ENCODE measurements at places on chromosomes 3 and 15.

- no peak for DNase-seq
Measured at GRCh38 chr3:25558796-25559195, 105.9 kb downstream of the TOP2B start.

- DNase-seq = no peak
Measured at GRCh38 chr3:112321867-112322652, 10.9 kb upstream of the CD200 start.

GRCh38 chr3:112681822-112682325 lies 40.9 kb upstream of the CCDC80 start:
- no peak for DNase-seq

- DNase-seq = no peak
Measured at GRCh38 chr3:49182682-49183081, 11.3 kb downstream of the KLHDC8B start.

GRCh38 chr15:80527406-80527805 lies 123.2 kb downstream of the ARNT2 start:
- no peak for DNase-seq

GRCh38 chr3:174440253-174440701 lies 418.9 kb upstream of the NAALADL2 start:
- no peak for DNase-seq

GRCh38 chr3:88059380-88060170 lies 520 bp downstream of the ZNF654 start:
- DNase-seq = no peak

DNA sequence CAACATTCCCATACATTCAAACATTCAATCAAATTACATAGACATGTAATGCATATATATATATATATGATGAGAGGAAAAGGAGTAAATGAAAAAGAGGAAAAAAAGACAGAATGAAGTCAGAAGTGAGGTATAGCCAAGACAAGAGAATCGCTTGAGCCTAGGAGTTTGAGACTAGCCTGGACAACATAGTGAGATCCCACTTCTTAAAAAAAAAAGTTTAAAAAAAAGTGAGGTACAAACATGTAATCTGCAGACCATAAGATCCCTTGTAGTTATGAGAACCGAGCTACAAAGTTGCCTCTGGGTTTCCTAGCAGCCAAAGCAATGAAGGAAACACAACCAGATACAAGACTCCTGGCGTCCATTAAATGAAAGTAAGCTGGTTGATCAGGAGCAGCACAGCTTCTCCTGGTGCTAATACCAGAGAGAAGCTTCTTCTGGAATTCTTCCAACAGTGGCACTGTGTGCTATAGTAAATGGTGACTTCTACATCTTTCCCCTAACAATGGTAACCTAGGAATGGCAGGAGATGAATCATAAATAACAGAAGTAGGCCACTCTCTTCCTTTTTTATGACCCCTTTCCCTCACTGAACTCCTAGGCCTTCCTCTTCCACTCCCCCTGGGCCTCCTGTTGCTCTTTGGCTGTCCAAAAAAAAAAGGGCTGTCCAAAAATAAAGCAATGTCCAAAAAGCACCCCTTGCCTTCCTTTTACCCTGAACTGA lies 3.5 kb downstream of the KCNMB3 start:
- DNase-seq = no peak

DNA sequence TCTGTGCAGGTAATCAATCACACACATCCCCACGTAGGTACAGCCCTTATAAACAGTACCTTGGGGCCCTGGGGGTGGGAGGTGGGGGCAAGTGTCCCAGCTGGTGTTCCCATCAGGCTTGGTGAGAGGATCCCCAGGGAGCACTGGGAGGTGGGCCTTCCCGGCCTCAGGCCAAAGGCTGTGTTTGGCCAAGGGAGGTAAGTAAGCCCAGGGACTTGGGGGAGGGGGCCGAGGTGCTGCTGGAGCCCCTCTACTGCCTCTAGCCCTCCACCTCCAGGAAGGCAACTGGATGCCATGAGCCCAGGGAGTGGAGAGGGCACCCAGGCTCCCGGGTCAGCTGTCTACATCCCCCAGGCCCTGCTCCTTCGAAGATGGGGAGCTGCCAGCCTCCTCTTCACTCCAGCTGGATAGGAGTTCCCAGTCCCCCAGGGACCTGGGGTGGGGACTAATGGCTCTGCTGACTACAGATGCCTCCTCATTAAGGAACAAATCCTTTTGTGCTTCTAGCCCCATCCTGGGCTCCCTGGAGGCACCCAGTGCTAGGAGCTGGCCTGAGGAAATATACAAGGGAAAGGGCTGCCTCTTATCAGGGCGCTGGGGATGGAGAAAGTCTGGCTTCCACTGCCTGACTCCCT lies 33.1 kb downstream of the RNU5B-1 start:
- DNase-seq = no peak

DNA sequence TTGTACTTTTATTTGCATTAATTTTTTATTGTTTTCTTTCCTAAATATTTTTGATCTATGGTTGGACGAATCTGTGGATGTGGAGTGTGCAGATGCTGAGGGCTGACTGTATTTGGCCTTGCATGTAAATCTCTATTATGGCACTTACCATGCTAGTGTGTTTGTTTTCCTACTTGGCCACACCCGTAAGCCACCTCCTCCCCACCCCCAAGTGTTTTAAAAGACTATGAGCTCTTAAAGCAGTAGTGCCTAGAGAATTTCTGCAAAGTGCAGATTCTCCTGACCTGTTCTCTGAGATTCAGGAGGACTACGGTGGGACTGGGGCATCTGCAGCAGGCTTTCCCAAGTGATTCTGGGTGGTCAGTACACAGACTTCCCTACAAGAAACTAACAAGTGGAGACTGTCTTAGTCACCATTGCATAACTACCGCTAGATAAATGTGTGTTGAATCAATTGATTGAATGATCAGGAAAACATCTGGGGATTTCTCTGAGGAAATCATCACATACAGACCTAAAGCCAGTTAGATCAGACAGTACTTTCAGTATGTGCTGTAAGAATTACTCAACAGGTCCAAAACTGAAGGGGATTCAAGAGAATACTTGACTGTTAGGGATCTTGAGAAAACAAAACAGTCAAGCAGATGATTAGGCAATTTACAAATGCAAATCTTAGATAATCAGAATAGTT lies 6.2 kb upstream of the TIPARP start:
- peak; percentile 27 for DNase-seq

DNA sequence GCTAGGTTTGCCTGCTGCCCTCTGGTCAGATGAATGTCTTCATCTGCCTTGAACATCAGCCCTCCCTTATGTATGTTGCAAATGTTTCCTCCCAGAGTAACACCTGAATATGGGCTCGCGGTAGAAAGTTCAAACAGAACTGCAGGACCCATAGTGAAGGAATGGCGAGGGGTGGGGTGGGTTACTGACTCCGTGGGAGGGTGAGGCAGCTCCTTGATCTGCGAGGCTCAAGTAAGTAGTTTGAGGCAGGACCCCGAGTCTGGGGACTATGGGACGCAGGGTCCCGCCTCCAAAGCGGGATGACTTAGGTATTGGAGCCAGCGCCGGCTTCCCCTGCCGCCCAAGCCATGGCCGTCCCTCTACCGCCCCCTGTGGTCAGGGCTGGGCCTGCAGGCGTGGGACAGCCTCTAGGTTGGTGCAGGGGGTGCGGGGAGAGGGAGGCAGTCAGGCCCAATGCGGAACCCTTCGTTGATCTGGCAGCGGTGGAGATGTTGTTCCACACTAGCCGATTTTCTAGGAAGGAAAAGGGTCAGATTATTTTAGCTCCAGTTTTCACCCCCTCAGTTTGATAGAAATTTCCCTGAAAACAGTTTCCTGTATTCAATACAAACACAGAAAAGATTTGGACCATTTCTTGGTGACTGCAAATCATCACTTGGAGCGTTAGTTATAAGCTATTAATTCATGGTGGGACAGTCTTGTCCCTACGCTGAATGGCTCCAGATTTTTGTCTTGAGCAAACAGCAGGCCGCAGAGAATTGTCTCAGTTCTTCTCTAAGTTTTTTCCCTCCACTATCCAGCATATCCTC lies 72.3 kb downstream of the CORO2B start:
- DNase-seq = no peak

GRCh38 chr3:55000546-55000945 lies 72.7 kb upstream of the LRTM1 start:
- DNase-seq = no peak

DNA sequence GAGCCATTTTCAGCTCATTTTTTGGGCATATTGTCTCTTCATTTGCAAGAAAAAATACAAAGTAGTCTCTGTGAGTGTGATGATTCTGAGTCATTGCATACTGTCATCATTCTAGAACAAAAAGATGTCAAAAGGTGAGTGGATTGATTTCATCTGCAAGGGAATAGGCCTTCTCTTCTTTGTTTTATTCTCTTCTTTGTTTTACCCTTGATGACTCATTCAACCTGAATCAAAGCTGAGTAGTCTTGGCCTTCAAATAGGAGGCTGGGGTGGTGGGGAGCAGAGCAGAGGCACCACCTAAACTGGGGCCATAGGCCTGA lies 25.4 kb downstream of the CYP19A1 start:
- DNase-seq = no peak

GRCh38 chr3:116040152-116040551 lies 405.1 kb downstream of the LSAMP start:
- no peak for DNase-seq

DNA sequence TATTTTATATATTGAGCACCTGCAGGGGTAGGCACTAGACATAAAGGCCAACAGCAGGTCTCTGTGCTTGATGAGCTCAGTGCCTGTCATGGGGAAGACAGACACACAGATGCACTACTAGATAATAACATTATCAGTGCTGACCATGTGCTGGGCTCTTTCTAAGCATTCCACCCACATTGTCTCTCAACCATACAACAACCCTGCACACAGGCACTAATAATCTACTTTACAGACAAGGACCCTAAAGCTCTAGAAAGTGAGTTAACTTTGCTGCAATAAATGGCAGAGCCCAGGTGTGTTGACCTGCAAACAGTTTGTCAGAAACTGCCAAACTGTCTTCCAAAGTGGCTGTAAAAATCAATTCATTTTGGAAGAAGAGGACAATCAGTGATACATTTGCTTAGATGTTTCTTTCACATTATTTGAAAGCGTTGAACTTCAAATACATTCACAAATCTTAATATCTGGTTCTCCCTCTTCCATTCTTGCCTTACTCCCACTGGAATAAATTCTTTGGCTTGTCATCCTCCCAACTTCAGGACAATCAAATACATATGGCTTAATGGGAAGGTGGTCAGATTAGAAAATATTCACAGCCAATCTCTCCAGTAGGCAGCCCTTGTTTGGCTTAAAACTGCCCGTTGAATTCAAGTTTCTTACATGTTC lies 11.0 kb upstream of the PP2D1 start:
- no peak for DNase-seq

GRCh38 chr15:99103279-99103678 lies 1.6 kb upstream of the SYNM start:
- no peak for DNase-seq

DNA sequence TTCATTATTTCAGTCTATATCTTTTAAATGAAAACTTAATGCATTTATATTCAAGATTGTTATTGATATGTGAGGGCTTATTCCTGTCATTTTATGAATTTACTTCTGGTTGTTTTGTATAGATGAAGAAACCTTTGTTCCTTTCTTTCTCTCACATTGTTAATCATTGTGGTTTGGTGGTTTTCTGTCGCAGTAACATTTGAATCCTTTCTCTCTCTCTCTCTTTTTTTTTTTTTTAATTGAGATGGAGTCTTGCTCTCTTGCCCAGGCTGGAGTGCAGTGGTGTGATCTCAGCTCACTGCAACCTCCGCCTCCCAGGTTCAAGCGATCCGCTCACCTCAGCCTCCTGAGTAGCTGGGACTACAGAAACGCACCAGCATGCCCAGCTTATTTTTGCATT lies 22.1 kb downstream of the AGBL1 start:
- no peak for DNase-seq

- DNase-seq = no peak
Measured at GRCh38 chr3:144390786-144391185, 419.2 kb downstream of the DIPK2A start.

DNA sequence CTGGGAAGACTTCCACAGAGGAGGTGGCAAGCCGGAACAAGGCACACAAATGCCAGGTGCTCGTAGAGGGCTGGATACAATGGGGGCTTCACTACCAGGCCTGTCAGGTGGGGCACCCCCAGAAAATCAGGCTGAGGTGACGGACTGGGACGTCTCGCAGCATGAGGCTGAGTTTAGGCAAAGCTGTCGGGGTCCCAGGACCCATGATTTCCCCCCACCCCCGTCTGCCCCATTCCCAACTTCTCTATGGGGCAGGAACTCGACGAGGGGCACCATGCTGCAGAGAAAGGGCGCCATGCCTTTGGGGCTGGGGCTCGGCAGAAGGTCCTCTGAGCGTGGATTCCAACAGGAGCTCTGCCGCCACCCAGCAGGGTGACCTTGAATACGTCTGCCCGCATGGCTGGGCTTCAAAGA lies 65.7 kb upstream of the HES1 start:
- no peak for DNase-seq

Data from CD4-positive, alpha-beta T cell treated with Interleukin-4 for 4 hours (primary cell).